ENCODE measurements at places on chromosomes 2 and 18.

DNA sequence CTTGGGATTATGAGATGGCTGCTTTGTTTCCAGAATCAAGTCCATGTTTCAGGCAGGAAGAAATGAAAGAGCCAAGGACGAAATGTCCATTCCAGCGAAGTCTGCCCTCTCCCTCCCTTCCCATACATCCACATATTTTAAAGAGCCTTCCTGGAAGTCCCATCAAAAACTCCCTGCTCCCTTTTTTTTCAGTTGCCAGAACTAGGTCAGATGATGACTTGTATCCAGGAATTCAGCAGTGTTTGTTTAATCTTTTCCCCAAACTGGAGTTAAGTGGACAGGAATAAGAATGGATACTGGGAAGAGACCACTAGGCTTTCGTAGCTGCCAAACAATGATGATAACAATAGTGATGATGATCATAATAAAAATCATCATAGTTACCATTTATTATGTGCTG, 198.7 kb downstream of the MEIS1 start:
- DNase-seq: no peak

DNA sequence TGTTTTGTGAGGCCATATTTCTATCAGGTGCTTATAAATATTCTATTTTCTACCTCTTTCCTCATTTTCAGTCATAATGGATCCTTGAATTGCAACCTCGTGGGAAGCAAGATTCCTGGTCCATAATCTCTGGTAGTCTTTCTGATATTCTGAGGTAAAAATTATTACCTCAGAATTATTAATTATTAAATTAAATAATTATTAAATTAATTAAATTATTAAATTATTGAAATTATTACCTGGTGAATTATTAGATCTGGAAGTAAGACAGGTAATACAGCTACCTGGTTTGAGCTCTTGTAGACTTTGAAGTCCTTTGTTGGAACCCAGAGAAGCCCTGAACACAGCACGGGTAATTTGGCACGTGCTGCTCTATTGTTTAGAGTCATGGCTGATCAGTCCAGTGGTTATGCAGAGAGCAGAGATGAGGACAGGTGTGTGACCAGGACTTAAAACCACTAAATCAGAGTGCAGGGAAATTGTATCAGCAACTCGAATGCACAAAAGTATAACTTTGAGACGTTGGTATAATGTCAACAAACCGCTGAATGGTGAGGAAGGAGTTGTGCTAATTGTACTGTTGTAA, 46.8 kb upstream of the PTPRM start:
- no peak for DNase-seq

DNA sequence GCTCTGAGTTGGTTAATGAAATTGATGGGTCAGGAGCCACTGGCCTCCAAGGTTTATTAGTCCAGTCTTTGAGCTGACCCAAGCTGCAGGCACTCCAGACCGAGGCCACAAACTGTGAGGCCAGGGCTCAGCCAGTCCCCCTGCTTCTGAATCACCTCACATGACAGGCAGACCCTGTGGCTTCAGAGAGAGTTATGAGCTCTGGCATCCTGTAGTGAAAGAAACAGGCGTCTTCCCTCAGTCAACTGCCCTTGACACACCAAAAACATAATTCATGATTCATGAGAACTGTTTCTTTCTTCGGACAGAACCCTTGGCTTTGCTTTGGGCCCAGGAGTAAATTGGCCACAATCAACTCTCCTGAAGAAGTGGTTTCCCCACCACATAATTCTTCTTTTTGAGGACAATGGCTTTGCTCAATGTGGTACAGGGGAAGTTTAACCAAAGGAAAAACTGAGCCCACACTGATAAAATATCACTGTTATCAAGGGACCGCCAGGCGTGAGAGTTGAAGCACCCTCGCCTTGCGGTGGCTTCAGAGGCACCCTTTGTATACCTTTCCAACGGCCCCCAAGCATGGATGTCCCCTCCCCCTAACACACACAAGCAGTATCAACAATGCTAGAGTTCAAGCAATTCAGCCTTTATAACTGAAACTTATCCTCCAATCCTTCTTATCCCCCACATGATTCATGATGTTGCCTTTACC, 226.9 kb downstream of the CYRIA start:
- DNase-seq: peak; percentile 22

GRCh38 chr2:239958473-239958765, 66.7 kb downstream of the NDUFA10 start:
- no peak for DNase-seq

Data from right renal pelvis (tissue), 4 donors.